CD4-positive, alpha-beta T cell (primary cell): ENCODE measurements at places on chromosomes 6 and 20.

- DNase-seq: no peak
These were observed 41.1 kb downstream of the PTPN1 start for GRCh38 chr20:50551288-50551687.

DNA sequence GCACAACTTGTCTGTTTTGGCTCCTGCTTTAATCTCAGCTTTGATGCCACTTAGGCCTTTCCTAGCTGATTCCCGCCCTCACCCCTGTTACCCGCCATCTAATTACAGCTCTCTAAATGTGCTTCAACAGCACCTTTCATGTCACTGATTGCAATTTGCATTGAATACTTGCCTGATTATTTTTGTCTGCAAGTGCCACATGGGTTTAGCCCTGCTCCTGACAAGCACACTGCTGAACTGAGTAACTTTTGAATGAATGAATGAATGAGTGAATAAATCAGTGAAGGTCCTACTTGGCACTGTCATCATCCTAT, 591 bp upstream of the DCBLD1 start:
- no peak for DNase-seq

DNA sequence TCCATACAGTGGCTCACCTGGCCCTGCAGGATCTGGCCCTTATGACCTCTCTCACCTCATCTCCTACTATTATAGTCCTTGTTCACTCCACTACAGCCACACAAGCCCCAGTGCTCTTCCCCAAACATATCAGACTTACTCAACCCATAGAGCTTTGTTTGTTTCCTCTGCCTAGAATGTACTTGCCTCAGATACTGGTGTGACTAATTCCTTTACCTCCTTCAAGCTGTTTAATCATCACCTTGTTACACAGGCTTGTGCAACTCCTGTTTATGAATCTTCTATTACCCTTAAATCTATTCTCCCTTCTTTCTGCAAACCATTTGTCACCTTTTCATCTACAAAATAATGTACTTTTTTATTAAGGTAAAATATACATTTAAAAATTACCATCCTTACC, 3.2 kb downstream of the DEFB125 start:
- no peak for DNase-seq

GRCh38 chr6:121437851-121438651, 2.6 kb downstream of the GJA1 start:
- no peak for DNase-seq

GRCh38 chr20:4809707-4810106, 88.0 kb downstream of the PRND start:
- DNase-seq: no peak

DNA sequence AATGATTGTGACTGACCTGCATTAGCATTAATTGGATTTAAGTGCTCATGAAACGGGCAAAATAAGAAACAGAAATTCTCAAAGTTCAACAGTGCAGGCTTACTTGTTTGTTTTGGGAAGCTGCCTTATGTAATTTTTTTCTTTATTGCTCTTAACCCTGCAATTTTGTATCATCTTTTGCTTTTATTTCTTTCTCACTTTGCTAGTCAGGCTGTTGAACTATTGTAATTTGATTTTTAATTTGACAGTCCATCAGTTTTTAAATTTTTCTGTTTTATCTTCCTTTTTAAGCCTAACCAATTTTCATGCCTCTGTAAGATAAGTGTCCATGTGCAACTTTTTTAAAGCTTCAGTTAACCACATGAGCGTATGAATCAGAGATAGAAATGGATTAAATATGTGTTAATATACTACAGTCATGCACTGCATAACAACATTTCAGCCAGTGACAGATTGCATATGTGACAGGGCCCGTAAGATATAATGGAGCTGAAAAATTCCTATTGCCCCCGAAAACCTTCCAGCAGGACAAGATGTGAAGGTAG, 44.6 kb downstream of the PEX7 start:
- DNase-seq: no peak

DNA sequence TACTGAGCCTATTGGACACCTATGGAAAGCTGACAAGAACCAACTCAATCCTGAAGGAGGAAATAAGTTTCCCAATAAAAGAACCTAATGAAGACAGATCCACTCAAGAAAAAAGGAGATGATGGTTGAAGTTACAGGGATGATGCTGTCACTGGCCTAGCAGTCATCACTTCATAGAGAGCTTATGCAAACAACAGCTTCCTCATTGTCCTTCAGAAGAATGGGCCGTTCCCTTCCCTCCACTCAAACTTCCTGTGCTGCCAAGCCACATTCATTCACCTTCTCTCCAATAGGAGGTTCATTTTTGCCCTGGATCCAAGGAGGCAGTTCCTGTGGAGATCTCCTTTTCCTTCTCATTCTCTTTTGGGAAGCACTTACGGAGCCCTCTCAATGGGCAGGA, 13.8 kb upstream of the PM20D2 start:
- no peak for DNase-seq

GRCh38 chr20:46255440-46256104, 52.7 kb downstream of the CDH22 start:
- DNase-seq: peak; percentile 16

GRCh38 chr6:72262254-72262653, 359.6 kb upstream of the KCNQ5 start:
- DNase-seq: no peak

DNA sequence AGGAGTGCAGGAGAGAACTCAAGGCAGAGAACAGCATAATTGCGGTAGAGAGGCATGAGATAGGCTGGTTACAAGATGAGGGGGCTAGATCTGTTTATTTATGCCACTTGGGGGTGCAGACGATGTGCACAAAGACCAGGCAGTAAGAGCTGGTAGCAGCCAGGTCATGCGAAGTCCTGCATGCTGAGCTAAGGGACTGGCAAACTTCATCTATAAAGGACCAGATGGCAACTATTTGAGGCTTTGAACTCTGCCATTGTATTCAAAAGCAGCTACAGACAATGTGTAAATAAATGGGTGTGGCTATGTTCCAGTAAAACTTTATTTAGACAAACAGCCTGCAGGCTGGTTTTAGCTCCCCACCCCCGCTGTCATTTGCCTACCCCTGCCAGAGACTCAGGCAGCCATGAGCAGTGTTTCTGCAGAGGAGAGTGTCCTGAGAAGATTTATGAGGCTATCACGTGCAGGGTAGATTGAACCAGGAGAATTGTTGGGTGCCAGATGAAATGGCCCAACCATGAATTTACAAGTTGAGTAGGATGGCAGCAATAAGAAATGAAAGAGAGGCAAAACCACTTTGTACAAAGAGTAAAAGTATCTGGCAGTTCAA, 253.4 kb upstream of the MOCS1 start:
- no peak for DNase-seq

DNA sequence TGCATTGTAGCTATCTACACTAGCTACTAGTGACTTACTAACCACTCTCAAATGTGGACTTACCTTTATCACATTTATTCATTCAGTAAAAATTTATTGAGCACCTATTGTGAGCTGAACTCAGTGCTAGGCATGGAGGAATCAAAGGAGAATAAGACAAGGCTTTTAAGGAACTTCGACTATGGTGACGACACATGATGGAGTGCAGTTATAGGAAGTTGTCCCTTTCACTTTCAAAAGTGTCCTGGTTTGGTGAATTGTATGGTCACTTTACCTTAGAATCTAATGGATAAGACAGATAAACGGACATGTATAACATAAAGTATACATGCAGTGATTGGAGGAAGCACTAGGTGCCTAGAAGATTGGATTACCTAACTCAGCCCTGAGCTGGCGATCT, 4.3 kb downstream of the AKAP7 start:
- DNase-seq: no peak

DNA sequence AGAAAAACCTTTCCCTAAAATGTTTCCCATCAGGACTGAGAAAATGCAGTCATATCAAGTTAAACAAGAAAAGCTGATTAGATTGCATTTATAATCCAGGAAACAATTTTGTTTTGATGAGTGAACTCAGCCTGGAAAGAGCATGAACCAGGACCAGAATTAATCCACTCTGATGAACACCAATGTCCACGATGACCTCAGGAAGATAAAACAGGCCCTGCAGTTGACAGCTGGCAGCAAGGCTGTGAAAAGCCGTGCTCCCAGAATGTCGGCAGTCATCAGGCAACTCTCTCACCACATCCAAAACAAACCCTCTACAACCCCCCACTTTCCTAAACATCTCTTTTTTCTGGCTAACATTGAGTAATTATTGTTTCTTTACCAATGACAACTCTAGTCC, 74.0 kb upstream of the PROKR2 start:
- DNase-seq: no peak
